ENCODE measurements at places on chromosomes 7 and 10.

- no peak for DNase-seq
These were observed 66.5 kb downstream of the ASB13 start for GRCh38 chr10:5599613-5600520.

- no peak for DNase-seq
These were observed 61.2 kb downstream of the BPGM start for GRCh38 chr7:134707663-134708378.

DNA sequence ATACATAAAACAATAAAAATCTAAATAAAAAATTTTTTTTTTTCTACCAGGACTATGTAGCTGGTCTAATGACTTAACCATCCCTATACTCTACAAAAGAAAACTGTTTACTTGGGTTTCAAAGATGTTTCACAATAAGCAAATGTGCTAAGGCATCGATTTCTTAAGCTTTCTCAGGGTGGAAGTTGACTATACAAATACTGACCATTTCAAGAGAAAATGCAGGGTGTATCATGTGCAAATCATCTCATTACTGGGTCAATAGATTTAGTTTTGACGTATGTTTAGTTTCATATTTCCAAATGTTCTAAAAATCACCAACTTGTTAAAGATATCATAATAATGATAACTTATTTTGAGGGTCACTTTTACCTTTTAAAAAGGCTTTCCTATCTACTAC lies 7.5 kb downstream of the NRP1 start:
- no peak for DNase-seq

- DNase-seq: peak; percentile 59
These were observed 118.2 kb downstream of the JAZF1 start for GRCh38 chr7:28062197-28062991.

- DNase-seq: peak; percentile 20
These were observed 1.1 kb downstream of the WASL start for GRCh38 chr7:123747620-123748141.

DNA sequence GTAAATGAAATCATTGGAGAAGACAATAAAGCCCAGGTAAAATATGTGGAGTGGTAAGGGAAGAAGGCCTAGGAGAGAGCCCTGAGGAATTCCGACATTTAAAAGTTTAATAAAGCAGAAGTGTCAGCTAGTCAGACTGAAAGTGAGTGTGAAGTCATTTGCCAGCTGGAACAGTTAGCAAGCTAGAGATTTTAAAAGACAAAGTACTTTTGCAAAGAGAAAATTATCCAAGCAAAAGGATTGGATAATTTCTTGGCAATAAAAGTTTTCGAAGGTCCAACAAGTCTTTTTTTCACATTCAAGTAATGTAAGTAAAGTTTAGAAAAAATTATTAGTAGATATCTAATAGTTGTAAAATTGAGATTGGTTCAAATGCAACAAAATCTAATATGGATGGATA lies 27.1 kb upstream of the SEMA3C start:
- no peak for DNase-seq

All from stimulated activated CD4-positive, alpha-beta T cell treated with anti-CD3 and anti-CD28 coated beads, Interleukin-1b, Interleukin-23, amount 100 ng/mL, for 48 hours (primary cell).